Stimulated activated CD4-positive, alpha-beta T cell treated with anti-CD3 and anti-CD28 coated beads, Interleukin-4, amount 100 ng/mL, for 24 hours (primary cell): ENCODE measurements at places on chromosomes 1 and 21.

DNA sequence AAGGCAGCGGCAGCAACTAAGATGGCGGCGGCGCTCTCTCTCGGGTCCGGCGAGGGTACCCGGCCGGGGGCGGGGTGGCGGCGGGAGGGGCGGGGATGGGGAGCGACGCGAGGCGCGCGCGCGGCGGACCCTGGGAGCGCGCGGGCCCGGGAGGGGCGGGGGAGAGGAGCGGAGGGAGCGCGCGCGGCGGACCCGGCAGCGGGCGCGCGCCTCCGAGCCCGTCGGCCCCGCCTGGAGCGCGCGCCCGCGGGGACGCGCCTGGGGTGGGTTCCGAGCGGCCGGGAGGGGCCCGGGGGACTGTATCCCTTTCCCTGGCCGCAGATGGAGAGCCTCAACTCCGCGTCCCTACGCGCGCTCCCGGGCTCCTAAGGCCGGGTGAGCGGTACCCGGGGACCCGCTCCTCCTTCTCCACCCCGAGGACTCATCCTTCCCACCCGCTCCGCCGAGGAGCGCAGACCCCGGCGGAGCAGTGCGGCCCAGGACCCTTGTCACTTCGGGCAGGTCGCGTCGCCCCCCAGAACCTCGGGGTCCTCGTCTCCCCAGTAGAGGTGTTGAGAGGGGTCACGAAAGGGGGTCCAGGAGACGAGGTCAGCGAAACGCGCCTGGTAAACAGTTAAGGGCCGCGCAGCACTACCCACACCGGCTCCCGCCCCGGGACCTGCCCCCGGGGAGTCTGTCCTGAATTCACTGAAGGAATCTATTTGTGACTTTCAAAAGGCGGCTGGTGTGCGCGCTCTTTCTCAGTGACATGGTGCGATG, at the start of gene CLSTN1:
Gene CLSTN1 (minus strand): TSS at position 23 of the 759 bp plus-strand sequence. CDS start 232 bp downstream, outside the sequence.
- peak; percentile 88 for DNase-seq

DNA sequence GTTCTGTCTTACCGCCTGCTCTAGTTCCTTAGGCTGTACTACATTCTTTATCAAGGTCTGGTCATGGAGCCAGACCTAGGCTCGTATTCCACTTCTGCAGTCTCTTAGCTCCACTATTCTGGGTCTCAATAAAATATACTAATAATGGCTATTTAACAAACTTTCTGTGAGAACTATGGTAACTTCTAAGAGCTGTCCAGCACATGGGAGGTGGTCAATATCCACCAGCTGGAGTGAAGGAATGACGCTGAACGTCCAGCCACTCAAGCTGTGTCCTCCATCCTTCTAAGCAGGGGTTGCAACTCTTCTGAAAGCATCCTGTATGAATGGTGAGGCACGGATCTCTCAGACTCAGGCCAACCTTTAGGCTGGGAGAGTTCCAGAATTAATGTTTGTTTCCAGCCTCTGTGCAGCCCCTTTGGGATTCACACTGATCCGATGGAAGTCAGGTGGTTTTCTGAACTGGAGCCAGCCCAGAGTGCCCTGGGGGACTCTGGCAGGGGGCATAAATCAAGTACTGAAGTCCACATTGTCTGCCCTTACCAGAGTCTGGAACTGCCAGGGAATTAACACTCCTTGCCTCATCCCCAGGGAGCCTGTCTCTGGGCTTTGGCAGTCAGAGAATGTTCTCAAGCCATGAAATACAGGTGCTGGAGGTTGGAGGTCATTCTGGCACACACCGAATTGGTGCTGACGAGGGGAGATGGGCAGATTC, 57.4 kb downstream of the BRINP2 start:
- DNase-seq = no peak

GRCh38 chr1:212623603-212624002, 15.0 kb downstream of the ATF3 start:
- DNase-seq = no peak

DNA sequence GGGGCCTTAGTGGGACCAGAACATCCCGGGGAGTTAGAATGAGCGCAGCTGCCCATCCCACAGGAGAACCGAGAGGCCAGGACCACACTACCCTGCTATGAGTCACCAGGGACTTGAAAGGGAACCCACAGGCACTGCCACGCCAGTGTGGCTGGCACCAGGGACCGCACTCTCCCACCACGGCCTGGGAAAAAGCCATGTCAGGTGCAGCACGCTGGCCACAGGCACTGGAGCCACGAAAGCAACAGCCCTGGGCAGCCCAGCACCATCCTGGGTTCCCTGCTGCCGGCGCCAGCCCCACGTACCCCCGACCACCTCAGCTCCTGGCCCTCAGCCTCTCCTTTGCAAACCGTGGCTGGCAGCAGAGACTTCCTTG, 14.1 kb upstream of the TMEM240 start:
- no peak for DNase-seq

DNA sequence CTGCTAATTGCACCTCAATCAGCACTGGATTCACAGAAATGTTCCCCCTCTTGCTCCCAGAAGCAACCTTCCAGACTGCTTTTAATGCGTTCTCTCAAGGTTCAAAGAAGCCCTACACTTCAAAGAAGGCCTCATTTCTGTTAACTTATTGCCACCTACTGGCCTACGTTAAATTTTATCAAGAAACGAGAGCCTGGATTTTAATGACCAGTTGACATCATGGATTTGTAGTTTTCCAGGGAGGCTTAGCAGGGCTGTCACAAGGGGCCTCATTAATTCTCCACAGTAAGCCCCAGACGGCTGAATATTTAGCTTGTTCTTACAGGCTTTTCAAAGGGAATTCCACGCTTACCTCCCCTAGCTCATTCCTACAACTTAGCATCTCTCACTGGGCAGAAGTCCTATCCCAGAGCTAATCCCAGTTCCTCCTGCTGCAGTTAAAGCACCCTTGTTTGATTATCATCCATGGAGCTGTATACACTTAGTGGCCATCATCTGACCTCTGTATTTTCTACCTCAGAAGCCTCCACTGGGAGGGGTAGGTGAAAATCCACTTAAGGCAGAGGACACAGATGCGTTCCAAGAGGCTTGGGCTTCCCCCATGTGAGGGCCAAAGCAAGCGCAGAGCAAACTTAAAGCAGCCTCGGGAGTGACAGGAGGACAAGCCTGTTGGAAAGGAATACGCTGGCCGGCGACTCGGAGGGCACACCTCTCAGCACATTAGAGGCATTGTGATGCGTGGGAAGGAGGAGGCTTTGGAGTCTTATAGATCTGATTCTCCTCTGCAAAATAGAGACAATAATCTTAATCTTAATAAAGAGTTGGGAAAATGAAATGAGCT, 32.2 kb upstream of the CYP4X1 start:
- no peak for DNase-seq

- no peak for DNase-seq
These were observed 73.0 kb downstream of the CCDC18 start for GRCh38 chr1:93253516-93253915.

DNA sequence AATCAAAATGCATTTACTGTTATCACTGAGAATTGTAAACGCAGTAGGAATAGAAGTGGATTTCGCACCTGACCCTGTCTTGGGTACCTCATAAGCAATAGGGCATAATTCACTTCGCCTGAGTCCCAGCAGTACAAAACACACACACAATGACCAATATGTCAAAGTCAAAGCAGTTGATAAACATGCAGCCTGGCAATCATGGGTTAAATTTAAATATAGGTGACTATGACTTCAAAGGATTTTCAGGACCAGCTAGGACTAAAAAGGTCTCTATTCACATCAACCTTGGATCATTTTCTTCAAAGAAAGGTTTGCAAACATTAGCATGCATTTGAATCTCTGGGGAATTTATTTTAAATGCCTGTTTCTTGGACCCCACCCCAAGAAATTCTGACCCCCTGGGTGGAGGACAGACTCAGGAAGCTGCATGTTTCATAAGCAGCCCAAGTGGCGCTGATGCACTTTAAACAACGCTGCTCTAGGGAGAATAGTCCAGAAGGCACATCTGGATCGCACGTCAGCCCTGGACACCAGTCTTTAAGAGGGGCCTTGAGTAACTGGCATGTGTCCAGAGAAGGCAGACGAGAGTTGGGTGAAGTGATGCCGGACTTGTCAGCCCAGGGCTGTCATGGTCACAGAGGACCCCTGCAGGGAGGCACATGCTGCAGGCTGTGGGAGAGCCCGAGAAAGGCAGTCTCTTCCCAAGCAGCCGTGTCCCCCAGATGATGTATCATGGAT, 55.7 kb upstream of the EFHD2 start:
- no peak for DNase-seq

DNA sequence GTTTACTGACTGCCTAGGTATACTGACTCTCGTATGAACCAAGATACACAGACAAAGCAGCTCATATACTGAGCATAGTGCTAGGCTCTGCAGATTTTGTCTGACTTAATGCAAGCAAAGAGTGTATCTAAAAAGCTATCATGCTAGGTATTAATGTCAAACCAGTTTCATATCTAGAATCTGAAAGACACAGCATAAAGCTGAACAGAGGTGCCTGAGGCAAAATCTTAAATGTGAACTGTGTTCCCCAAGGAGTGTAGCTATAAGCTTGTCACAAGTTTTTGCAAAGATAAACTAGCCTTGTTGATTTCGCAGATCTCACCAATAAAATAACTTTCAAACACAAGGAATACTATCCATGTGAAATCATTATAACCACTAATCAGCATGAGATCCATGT, 18.1 kb downstream of the JAK1 start:
- DNase-seq = no peak
